ENCODE measurements at places on chromosomes 1 and 21.

DNA sequence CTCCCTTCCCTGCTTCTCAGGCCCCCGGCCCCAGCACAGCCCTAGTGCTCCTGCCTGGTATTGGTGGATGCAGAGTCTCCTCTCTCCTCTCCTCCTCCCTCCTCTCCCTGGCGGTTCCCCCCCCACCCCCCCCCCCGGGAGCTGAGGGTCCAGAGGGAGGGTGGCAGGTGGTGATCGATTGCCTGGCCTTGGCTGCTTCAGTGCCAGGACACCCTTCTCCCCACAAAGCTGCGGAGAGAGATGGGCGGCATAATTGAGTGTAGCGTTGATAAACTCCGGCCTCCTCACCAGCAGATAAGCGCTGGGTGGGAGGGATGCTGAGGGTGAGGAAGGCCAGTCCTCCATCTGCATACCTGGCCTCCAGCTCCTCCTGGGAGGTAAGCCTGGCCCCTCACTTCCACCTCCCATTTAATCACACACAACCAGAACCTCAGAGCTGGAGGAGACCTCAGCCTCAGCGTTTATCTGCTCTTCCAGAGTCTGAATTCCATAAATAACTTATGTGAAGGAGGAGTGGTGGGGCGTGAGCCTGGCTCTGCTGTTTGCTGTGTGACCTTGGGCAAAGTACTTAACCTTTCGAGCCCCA, 60.8 kb downstream of the LRRN2 start:
- no peak for DNase-seq

- DNase-seq = no peak
These were observed 61.6 kb upstream of the DEPDC1 start for GRCh38 chr1:68558321-68559026.

GRCh38 chr1:36352125-36352909, 28.9 kb upstream of the EVA1B start:
- DNase-seq = no peak

DNA sequence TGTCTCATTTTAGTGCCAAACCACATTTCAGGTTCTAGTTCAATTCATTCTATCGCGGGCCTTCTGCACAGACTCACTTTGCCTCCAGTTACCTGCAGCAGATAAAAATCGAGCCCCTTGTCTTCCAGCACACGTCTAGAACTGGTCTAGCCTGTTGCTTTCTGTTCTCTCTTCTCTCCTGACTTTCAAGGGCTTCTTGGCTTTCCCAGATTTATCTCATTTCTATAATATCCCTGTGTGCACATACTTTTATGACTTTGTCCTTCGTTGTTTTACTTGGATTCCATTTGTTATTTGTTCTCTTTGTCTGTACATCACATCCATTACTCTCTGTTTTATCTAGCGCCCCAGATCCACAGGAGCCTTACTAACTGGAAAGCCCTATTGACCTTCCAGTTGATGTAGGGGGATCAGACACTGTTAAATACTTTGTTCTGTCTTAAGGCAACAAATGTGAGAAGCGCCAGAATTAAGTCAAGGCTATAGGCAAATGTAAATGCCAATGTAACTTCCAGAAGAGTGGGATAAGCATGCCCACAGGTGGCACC, 284.5 kb upstream of the ADGRL4 start:
- no peak for DNase-seq

- no peak for DNase-seq
These were observed 18.4 kb upstream of the COL6A1 start for GRCh38 chr21:45963232-45963570.

- DNase-seq = no peak
These were observed 757 bp downstream of the ACADM start for GRCh38 chr1:75725266-75725665.

DNA sequence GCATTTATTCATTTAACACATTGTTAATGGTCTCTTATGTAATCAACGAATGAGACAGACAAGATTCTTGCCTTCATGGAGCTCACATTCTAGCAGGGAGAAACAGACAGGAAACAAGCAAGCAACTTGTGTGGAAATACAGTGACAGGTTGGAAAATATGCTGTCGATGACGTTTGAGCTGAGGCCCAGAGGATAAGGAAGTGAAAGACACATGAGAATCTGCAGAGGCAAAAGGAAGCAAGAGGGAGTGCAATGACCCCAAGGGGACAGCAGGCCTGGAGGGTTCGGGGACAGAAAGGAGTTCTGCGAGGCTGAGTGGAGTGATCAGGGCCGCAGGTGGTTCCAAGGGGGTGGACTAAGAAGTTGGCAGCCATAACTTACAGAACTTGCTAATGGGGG, 60.6 kb upstream of the AKT3 start:
- no peak for DNase-seq

- DNase-seq = no peak
These were observed 64.3 kb downstream of the ALPL start for GRCh38 chr1:21573475-21573874.
